ENCODE measurements at places on chromosomes 4 and X.
A peak's percentile ranks its signal among the peaks of the same experiment; 100 is the strongest.

DNA sequence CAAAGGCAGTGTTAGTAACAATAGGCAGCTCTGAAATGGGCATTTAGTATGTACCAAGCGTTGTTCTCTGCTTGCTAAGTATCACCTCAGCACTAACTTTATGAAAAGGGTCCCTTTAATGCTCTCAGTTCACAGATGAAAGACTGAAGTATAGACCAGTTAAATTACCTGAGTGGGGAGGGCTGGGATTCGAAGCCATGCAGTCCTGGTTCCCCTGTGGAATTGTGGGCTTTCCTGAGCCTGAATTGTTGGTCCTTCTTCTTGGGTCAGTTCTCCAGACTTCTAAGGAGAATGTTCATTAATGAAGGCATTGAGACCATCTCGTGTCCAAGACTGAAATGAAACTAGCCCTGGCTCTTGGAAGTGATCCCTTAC is 7.7 kb upstream of the PRDM8 start:
- no peak for DNase-seq

DNA sequence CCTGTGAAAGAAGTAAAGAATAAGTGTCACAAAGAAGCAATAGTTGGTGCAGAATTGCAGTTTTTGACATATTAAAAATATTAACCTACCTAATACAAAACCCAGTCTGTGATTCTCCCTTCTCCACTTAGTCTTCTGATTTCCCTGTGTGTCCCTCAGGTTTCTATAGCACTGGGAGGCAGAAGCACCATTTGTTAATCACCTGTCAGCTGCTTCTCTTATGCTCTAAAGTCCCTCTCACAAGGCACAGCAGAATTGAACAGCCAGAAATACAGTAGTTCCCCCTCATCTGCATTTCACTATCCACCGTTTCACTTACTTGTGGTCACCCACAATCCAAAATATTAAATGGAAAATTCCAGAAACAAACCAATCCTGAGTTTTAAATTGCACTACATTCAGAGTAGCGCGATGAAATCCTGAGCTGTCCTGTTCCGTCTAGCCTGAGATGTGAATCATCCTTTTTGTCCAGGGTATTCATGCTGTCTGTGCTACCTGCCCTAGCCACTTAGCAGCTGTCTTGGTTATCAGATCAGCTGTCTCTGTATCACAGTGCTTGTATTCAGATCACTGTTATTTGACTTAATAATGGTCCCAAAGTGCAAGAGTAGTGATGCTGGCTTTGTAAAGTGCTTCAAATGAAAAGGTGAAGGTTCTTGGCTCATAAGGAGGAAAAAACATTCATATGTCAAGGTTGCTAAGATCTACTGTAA is 984.1 kb upstream of the GRID2 start:
- DNase-seq: no peak

GRCh38 chr4:120105472-120105871 is 38.8 kb upstream of the MAD2L1 start:
- DNase-seq: no peak

GRCh38 chrX:78119521-78120227 is 15.6 kb downstream of the PGK1 start:
- DNase-seq: no peak

DNA sequence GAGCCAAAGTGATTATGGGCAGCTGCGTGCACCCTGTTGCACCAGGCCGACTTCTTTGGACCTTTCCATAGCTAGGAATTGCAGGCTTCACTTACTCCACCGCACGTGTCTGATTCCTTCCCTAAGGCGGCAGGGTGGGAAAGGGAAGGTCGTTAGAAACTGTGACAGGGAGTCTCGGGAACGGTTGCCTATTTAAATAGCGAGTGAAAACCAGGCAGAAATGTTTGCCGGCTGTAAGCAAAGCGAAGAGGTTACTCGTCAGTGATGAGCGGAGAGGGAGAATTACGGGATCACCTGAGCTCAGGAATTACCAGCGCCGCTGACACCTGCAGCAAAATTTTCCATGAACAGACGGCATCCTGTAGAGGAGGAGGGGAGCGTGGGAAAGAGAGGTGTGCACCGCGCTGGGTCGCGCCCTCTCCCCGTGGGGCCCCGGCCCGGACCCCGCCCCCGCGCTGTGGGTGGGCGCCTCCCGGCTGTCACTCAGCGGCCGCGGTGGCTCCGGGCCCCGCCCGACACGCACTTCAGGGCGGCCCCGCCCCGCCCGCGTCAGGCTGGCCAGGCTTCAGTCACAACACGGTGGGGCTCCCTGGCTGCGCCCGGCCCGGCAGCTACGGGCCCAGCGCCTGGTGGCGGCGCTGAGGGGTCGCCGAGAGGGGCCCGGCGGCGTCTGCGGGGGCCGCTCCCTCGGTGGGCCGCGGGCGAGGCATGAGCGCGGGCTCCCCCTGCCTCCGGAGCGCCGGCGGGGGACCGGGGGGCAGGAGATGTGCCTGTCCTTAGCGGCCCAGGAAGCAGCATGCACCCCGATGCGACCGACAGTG is at the start of gene SNX25:
SNX25 (plus strand) TSS at position 568 of the 821 bp plus-strand sequence; CDS start at position 797, 229 bp downstream.
- DNase-seq: peak; percentile 76

GRCh38 chr4:4780729-4781244 is 78.7 kb upstream of the MSX1 start:
- DNase-seq: peak; percentile 92

- DNase-seq: no peak
Observed at GRCh38 chr4:99159699-99160098, 15.6 kb upstream of the ADH4 start.

DNA sequence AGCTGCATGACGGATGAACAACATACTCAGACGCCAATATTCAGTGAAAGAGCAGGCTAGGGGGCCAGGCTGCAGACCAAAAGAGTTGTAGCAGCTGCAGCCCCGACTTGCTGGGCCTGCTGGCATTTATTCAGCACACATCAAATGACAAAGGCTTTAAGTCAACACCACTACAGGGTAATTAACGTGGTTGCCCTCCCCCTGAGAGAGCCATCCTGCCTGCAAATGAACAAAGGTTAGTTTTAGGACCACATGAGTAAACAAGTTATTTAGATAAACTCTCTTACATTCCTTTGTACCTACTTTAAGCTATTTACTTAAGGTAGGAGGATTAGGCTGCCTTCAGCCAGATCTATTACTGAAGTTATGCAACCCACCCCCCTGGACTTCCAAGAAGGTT is 1329.1 kb downstream of the PCDH18 start:
- DNase-seq: no peak

DNA sequence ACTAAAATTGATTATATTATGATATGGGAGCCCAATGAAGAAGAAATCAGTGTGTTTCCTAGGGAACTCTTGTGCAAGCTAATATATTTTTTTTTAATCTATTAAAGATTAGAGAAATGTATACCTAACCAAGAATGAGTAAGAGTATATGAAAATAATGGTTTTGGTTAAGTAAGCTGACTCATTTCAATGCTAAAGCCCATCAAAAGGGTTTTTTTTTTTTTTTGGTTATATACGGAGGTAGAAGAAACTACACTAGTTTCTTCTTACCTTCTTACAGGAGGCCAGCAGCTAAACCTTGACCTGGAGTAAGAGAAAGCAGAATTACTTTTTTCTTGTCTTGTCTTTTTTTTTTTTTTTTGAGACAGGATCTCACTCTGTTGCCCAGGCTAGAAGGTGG is 27.5 kb downstream of the RUFY3 start:
- DNase-seq: no peak

GRCh38 chrX:114626323-114626722 is 42.4 kb downstream of the HTR2C start:
- DNase-seq: peak; percentile 2

- DNase-seq: no peak
Observed at GRCh38 chr4:57462843-57463242, 352.7 kb upstream of the IGFBP7 start.

GRCh38 chr4:89024051-89024675 is 32.8 kb downstream of the FAM13A start:
- DNase-seq: peak; percentile 65

DNA sequence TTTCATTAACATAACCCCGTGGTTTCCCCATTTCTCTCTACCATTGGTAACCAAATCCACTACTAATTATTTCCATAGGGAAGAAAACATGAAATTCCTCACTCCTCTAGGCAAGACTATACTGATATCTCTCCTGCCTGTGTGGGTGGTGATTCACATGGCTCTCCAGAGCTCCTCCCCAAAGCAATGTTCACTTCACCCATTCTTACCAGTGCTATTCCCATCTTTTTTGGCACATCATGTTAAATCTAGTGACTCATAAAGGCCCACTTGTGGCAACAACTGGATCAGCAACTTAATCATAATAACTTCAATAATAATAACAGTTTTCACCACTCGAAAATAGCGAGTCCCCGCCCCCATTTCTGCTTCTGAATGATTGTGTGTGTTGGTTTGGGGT is 6.1 kb upstream of the HCCS start:
- DNase-seq: peak; percentile 23

DNA sequence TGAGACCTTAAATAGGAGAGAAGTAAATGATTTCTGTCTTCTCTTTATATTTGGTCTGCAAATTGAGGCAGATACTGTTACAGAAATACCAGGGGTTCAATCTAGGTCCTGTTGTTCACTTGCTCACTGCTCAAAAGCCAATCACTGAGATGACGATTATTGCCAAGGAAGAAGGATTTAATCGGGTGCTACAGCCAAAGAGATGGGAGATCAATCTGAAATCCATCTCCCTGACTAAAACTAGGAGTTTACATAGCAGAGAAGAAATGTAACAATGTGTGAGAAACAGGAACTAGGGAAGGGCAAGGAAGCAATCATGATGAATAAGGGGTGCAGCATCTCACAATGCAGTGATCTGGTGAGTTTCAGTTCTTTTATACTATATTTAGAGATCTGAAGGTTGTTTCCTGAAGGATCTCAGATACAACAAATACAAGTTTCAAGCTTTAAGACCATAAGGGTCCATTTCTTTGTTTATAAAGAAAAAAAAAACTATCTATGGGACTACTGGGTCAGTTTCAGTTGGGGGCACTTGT is 117.9 kb upstream of the FAM9B start:
- DNase-seq: no peak

DNA sequence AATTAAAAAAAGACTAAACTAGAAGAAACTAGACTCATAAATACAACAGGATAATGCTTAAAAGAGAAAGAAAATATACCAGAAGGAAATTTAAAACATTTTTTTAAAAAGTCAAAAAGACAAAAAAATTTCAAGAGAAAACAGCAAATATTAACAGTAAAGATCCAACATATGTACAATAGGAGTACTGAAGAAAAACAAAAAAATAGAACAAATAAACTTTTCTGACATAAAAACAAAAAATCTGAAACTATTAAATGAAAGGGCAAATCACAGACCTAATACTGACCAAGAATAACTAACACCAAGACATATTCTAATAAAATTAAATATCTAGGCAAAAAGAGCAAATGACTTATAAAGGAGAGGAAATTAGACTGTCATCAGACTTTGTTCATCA is 11.5 kb downstream of the DNAJB14 start:
- DNase-seq: no peak

GRCh38 chr4:20987191-20987590 is 286.9 kb downstream of the PACRGL start:
- DNase-seq: no peak

- no peak for DNase-seq
Observed at GRCh38 chr4:153602758-153603157, 81.3 kb upstream of the TLR2 start.

GRCh38 chr4:99759346-99759984 is 57.2 kb upstream of the DAPP1 start:
- DNase-seq: no peak

DNA sequence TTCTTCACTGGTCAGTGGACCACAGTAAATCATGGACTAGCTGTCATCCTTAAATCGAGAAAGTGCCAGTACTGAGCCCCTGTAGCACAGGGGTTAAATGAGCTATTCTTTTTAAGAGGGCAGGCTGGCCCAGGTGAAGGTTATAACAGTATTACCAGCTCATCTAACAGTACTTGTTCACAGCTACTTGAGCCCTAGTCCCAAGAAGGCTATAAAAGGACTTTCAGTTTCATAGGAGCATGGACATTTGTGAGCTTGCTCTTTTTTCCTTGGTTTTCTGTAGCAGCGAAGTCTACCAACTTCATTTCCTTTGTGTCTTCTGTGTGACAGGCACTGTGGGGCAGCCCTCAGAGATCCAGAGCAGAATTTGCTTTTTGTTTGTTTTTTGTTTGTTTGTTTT is 61.0 kb downstream of the ARX start:
- no peak for DNase-seq

GRCh38 chrX:154711264-154711663 is 39.6 kb downstream of the GAB3 start:
- DNase-seq: no peak

DNA sequence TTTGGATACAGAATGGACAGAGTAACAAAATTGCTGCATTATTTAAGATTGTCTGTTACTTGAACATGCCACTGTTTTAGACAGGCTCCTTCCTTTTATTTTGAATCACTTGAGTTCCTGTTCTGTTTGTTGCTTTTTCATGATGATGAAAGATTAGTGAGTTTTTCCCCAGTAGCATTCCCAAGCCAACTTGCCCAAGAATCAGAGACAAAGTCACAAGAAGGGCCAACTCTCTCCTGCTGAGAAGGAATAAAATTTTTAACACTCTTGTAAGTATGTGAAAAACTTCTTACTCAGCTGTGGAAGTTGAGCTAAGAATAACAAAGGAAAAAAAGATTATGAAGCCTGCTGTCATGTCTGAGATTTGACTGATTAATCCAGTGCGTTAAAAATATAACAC is 104.2 kb downstream of the KLHL8 start:
- DNase-seq: no peak

- no peak for DNase-seq
Observed at GRCh38 chrX:63281465-63281864, 69.7 kb downstream of the SPIN4 start.

DNA sequence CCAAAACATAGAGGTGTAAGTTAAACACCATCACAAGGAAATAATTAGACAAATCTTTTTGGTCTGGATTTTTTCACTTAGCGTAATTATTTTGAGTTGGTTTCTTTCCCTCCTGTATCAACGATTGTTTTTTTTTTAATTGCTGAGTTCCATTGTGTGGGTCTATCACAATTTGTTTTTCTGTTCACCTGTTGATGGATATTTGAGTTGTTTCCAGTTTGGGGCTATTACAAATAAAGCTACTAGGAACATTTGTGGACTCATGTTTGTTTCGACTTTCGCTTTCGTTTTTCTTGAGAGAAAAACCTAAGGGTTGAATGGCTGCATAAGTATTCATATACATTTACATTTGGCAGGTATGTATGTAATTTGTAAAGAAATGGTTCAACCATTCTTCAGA is 20.4 kb upstream of the FBXW7 start:
- DNase-seq: no peak

DNA sequence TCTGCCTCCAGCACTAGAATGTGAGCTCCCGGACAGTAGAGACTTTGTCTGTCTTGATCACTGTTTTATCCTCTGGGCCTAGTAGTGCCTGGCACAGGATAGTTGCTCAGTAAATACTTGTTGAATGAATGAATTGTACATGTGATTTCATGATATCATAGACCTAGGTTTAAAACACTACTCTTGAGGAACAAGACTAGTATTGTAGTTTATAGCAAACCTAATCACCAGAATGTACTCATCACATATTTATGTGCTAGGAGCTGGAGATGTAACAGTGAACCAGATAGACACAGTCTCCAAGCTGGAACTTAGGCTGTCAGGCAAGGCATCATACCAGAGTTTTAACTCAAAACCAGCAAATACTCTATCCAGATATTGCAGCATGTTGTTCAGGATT is 23.5 kb downstream of the GAB3 start:
- DNase-seq: peak; percentile 44

- DNase-seq: peak; percentile 80
Observed at GRCh38 chr4:38078590-38079421, 118.6 kb downstream of the PTTG2 start.
